ENCODE measurements at places on chromosomes 1 and 21. TPM values are rescaled to one million over a fixed set of nuclear protein-coding genes. Genes with fewer than 3 reads are reported as not detected.

DNA sequence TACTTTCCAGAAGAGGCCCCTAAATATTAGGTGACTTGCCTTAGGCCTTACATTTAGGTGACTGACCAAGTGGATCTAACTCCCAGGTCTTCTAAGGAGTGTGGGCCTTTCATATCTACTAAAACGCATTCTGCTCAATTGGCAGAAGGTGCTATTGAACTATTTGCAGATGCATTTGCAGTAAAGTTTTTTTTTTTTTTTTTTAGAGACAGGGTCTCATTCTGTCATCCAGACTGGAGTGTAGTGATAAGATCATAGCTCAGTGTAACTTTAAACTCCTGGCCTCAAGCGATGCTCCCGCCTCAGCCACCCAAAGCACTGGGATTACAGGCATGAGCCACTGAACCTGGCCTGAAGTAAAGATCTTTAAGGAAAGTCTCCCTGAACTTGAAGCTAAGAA lies 13.0 kb upstream of the ACBD6 start:
- no peak for DNase-seq

- no peak for DNase-seq
These were observed 2.1 kb downstream of the PTGER3 start for GRCh38 chr1:71045463-71046028.

DNA sequence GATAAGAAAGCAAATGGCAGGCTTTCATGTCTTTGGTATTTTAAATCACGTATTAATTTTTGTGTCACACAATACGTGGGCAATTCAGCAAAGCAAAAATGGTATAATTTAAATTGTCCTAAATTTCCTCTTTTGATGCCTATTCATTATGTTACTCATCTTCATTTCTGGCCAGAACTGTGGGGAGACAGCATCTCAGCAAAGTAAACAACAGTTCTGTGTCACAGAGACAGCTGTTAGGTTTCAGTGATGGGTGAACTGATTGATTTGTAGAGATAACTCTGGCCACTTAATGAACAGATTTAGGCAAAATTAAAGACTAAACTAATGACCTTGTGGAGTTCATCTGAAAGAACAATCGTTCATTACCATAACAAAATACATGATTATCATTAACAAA lies 49.2 kb downstream of the FH start:
- no peak for DNase-seq

OR6N1 gene
- not detected for total RNA-seq

GRCh38 chr1:52569449-52570210 lies 16.7 kb upstream of the TUT4 start:
- DNase-seq, result no peak

- DNase-seq, result no peak
These were observed 477.9 kb downstream of the LMO4 start for GRCh38 chr1:87806379-87807094.

- no peak for DNase-seq
These were observed 43.9 kb upstream of the C1orf174 start for GRCh38 chr1:3943806-3944577.
